CD14-positive monocyte (primary cell): ENCODE measurements at places on chromosomes 6 and 20. TPM values are rescaled to one million over a fixed set of nuclear protein-coding genes. Genes with fewer than 3 reads are reported as not detected.

- DNase-seq = no peak
These were observed 4.6 kb downstream of the HLA-DPB1 start for GRCh38 chr6:33080127-33081089.

DNA sequence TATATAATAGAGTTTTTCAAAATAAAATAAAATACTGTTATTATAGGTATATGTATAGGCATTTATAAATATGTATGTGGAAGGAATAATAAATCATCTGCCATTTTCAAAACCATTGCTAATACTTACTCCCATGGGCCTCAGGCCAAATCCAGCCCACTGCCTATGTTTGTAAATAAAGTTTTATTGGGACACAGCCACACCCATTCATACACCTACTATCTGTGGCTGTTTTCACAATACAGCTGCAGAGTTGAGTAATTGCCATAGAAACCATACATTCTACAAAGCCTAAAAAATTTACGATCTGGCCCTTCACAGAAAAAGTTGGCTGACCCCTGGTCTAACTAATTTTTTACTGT, 9.5 kb downstream of the ALDH5A1 start:
- no peak for DNase-seq

GRCh38 chr6:164114651-164115050, 700.1 kb downstream of the QKI start:
- no peak for DNase-seq

DNA sequence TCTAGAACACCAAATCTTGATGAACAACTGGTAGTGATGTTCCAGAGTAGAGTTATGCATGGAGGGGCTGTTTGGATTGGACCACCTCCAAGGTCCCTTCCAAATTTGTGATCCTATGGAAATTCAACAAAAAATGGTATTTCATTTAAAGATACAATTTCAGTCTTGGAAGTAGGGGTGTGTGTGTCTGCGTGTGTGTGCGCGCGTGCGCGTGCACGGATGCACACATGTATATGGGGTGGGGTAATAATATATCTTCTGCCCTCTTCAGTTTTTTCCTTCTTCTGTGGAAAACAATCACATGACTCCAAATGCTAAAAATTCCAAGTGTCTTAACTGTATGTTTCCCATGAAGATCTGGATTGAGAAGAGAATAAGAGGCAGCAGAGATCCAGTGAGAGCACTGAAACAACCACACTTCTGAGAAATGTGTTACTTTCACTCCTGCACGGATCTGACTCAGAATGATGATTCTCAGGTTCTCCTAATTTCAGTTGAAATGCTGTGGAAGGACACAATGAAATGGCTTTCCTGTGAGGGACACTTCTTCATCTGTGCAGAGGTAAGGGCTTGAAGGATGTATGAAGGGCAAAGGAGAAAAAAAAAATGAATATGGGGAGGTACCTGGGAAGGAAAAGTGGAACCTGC, 10.6 kb upstream of the IL17F start:
- DNase-seq = no peak

GRCh38 chr6:108116546-108117426, 42.2 kb upstream of the OSTM1 start:
- DNase-seq = no peak

DNA sequence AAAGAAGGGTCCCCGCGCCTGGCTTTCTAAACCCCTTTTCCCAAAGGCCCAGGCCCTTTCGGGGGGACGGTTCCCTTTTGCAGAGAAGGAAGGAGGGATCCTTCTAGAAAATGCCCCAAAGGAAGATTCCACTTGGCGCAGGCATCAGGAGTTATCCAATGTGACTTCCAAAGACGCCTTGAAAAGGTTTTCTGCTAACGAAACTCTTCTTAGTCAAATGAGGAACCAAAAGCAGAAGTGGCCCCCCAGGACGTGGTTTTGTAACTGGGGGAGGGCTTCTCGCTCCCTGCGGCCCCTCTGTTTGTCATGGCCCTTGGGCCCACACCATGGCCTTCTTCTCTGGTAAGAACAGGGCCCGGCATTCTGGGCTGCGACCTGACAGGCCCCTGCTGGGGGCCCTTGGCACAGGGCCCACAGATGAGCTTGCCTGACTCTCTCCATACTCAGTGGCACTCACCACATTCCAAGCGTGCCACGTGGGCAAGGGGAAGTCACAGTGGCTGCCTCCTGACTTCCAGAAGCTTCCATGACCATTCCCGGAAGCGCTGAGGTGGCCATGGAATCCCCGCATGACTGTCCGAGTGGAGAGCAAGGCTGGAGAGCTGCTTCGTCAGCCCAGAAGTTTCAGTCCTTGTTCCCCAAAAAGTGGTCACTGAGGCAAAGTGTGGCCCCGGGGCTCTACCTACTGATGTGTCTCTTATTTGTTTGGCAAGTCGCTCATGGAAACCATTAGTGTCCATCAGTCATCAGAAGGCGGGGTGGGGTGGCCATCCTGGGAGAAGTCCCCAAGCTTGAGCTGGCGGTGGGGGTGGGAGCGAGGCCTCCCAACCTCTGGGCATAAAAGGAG, 834 bp upstream of the CTSZ start:
- peak; percentile 93 for DNase-seq

DNA sequence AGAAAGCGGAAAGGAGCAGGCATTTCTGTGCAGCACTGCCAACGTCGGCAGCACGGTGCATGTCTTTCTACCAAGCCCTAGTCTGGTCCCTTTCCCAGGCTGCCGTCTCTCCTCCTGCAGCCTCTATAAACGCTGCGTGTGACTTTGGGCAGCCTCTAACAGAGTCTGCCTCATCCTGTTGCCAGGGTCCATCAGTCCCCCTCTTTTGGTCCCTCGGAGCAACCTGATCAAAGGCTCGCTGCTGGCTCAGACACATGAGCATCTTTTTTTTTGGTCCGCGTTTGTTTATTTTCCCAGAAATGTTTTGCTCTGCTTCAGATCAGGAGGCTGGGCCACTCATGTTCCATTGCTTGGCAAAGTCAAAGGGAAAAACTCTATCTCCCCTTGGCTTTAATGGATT, 166.8 kb upstream of the CST7 start:
- no peak for DNase-seq

DNA sequence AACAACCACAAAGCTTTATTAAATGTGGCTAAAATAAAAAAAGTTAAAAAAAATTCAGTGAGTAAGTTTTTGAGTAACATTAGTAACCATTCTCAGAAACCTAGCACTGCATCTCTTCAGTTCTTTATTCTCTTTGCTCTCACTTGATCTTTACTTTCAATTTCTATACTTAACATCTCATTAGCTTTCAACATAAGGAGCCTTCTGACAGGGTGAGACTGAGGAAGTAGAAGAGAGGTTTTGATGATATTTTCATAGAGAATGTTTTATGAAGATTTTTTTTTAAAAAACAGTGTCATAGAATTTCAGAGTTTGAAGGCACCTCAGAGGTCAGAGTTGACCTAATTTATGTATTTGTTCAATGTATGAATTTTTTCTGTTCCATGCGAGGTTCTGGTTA, 60.8 kb downstream of the FAM83B start:
- no peak for DNase-seq

DNA sequence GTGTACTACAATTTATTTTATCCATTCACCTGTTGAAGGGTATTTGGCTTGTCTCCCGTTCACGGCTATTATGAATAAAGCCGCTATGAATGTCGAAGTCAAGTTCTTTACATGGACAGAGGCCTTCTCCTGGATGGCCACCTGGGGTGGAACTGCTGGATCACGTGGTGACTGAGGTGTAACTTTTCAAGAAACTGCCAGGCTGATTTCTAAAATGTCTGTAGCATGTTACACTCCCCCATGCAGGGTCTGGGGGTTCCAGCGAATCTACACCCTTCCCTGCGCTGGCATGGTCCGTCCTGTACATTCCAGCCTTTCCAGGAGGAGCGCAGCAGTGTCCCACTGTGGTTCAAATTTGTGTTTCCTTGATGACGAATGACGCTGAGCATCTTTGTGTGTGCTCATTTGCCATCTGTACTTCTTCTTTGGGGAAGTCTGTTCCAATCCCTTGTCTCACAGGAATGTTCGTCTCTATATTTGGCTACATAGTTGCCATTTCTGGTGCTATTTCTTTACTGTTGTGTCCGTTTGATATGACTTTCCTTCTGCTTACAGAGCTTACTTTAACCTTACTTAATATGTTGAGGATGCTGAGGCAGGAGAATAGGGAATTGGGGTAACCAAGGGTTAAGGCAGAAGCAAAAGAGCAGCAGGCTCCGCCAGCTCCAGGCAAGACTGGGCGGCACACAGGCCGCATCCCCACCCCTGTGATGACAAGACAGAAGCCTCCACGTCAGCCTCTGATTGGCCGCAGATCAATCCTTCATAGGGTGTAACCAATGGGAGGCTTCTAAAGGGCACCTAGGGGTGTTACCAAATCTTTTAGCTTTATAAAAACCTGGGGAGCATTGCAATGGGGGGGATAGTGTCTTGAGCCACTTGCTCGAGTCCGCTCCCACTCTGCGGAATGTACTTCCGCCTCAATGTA, 106.6 kb downstream of the TAF4 start:
- DNase-seq = no peak

DNA sequence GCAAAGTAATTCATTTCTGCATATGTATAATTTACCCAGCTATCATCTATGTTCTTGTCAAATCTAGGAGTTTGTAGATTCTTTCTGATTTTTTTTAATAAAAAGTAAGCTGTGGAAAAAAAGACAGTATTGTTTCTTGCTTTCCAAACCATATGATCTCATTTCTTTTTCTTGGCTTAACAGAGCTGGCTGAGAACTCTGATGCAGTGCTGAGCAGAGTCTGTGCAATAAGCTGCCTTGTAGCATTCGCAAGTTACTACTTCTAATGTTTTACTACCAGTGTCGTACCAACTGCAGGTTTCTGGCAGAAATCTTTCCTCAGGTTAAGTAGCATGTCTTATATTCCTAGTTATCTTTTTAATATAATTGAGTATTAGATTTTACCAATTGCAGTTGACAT, 15.6 kb downstream of the RRBP1 start:
- DNase-seq = no peak

DNA sequence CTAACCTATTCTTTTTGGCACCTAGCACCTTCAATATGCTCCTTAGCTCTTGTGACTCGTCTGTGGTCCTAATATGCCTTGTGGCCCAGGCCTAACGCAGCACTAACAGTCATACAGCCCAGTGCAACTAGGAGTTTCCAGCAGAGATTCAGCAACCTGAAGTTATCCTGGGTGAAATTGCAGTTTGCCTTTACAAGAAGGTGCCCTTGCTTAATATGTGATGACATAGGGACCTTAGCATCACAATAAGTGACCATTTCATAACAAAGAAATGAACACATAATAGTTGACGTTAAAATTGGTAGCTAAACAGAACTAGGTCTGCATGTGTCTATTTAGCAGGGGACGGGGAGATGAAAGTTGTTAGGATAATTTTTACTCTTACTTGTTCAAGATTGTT, 10.1 kb downstream of the FIG4 start:
- DNase-seq = no peak

DNA sequence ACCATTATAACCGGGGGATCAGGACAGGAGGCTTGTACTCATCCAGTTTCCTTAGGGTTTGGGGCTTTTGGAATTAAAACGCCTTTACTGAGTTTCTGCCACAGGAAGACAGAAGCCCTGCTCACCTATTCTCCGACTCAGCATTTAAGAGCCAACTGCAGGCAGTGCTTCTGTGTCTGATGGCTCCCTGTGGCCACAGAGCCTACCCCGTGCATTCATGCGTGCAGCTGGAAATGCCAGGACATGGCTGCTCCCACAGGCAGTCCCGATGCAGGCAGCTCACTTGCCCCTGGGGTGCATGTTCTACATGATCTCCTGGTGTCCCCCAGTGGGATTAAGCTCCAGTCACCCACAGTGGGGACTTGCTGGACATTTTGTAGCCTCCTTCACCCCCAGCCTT, 22.2 kb downstream of the ZNF831 start:
- no peak for DNase-seq

DNA sequence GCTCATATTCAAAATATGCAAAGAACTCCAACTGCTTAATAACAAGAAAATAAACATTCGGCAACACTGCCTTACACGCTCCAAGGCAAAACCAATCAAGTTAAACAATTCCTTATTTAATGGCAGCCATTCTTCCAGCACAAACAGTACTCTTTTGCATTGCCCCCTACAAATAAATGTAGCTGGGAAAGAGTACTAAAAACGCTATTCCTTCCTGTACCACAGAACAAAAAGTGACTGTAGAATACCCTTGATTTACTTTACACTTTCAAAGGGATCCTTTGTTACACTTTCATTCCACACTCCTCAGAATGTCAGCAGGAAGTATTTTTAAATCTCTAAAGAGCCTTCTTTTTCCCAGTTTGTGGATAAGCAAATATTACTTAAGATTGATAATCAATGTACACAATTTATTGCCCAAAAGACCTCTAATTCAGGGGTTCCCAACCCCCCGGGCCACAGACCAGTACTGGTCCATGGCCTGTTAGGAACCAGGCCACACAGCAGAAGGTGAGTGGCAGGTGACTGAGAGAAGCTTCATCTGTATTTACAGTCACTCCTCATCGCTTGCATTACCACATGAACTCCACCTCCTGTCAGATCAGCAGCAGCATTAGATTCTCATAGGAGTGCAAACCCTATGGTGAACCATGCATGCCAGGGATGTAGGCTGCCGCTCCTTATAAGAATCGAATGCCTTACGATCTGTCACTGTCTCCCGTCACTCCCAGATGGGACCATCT, 51.6 kb downstream of the MBOAT1 start:
- no peak for DNase-seq

DNA sequence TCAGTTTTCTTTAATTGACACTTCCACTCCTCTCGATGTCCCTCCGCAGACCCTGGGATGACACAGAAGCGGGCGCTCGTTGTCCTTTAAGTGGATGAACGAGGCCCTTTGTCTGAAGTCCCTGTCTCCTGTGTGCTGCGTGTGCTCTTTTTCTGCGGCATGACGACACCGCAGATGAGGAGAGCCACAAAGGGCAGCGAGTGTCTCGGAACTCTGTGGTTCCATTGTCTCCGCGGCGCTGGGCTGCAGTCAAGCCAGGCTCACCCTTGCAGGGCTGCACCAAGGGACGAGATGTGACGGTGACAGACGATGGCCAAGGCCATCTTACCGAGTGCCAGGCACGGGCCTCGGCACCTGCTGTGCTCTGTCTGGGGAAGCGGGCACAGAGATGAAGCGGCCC, 10.6 kb downstream of the PRR18 start:
- DNase-seq = no peak

DNA sequence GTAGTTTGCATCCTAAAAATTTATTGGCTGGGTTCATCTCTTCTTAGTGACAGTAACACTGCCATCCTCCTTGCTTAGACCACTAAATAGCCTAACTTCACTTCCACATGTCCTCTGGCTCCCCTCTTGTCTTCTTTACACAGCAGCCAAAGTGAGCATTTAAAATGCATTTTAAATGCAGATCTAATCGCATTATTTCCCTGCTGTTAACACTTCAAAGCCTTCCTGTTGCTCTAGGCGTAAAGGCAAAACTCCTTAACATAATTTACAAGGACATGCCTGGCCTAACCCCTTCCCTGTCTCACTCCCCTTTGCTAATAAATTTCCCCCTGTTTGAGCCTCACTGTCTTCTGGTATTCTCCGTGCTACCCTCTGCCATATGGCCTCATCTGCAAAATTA, 26.5 kb downstream of the NKAIN2 start:
- no peak for DNase-seq

- DNase-seq = no peak
These were observed 8.0 kb downstream of the SERINC3 start for GRCh38 chr20:44513871-44514270.

Gene ARFGAP1
- polyA plus RNA-seq = 88.0 and 99.8 TPM in 2 replicates

Gene ZFP57
- 0.55 and 0.72 TPM in 2 replicates for polyA plus RNA-seq

Gene FOXC1
- not detected for polyA plus RNA-seq

Gene RAET1L
- not detected for polyA plus RNA-seq

Gene RCAN2
- not detected for polyA plus RNA-seq

Gene TLDC2
- not detected in 2 replicates for polyA plus RNA-seq

Gene MUCL3
- polyA plus RNA-seq = not detected

Gene CYP21A2
- not detected for polyA plus RNA-seq
